Ovary (tissue), 10 donors: ENCODE measurements at places on chromosomes 5 and 9. TPM values are rescaled to one million over a fixed set of nuclear protein-coding genes. Genes with fewer than 3 reads are reported as not detected.

DNA sequence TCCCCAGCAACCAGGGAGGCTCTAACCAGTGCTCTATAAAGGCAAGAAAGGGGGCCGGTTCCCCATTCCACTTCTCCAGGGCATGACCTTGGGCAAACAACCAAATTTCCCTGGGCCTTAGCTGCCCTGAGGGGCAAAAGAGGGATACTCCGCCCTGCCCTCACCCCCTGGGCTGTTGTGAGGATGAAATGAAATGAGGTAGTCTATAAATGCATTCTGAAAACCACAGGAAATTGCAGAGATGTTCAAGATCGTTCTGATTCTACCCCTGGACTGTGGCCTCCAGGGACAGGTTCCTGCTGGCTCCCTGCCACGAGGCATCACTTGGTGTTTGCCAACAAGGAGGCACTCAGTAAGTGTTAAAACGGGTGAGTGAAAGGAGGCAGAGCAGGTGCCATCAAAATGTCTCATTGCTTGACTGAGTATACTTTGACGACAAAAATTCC is 5.7 kb downstream of the RAPGEF1 start:
- DNase-seq, result no peak

GRCh38 chr5:56093970-56094369 is 99.2 kb upstream of the IL6ST start:
- no peak for DNase-seq

GRCh38 chr9:129745200-129745599 is 7.6 kb downstream of the PTGES start:
- no peak for DNase-seq

Gene GADD45G
- total RNA-seq, result 21.5 TPM
